ENCODE measurements at places on chromosomes 3 and 15. TPM values are rescaled to one million over a fixed set of nuclear protein-coding genes. Genes with fewer than 3 reads are reported as not detected.

DNA sequence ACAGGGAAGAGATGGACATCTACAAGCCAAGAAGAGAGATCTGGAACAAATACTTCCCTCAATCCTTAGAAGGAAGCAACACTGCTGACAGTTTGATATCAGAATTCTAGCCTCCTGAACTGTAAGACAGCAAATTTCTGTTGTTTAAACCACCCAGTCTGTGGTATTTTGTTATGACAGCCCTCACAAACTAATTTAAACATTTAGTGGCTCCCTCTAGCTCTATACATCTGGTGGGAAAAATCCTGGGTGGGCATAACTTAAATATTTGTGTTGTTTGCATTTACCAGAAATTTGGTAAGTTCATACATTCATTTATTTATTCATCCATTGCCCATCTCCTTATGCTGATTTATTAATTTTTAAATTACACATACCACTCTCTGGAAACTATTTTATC lies 62.5 kb upstream of the GSK3B start:
- peaks cover 6% of the 10 kb centered on the region for H3K4me1 ChIP-seq
- H3K27me3 ChIP-seq, result no peaks in the 10 kb centered on the region
- no peak overlapping the region for H3K4me3 ChIP-seq

DNA sequence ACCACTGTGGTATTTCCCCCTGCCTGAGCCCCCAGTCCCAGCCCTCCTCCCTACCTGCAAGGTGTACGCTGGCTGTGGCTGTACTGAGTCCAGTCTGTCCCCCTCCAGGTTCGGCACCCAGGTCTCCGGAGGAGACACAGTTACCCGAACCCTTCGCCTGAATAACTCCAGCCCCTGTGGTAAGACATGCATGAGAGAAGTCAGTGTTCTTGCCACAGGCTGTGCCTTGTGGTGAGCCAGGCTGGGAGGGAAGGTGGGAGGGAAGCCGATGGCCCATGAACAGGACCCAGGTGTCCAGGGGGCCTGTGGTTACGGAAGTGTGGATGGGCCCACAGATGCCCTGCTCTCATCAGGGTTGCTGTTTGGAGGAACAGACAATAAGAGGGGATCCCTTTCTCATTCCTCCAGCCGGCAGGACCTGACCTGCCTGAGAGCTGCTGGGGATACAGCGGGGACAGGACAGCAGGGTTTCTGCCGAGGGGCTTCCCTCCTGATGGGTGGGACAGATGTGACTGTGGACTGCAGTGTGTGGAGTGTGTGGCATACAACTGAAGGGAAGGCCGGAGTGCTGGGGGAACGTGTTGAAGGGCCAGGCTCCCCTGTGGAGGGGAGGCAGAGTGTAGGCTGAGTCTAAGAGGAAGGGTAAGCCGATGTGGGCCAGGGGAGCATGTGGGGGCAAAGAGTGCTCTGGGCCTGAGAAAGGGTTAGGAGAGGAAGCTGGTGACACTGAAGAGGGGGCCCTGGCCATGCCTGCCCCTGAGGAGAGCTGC lies 21.9 kb downstream of the ACAA1 start:
- H3K27me3 ChIP-seq, result no peaks in the 10 kb centered on the region
- no peak overlapping the region for H3K27ac ChIP-seq
- H3K36me3 ChIP-seq, result peaks cover 5% of the 10 kb centered on the region
- peak; percentile 66 for DNase-seq
- H3K4me3 ChIP-seq, result no peak overlapping the region

DNA sequence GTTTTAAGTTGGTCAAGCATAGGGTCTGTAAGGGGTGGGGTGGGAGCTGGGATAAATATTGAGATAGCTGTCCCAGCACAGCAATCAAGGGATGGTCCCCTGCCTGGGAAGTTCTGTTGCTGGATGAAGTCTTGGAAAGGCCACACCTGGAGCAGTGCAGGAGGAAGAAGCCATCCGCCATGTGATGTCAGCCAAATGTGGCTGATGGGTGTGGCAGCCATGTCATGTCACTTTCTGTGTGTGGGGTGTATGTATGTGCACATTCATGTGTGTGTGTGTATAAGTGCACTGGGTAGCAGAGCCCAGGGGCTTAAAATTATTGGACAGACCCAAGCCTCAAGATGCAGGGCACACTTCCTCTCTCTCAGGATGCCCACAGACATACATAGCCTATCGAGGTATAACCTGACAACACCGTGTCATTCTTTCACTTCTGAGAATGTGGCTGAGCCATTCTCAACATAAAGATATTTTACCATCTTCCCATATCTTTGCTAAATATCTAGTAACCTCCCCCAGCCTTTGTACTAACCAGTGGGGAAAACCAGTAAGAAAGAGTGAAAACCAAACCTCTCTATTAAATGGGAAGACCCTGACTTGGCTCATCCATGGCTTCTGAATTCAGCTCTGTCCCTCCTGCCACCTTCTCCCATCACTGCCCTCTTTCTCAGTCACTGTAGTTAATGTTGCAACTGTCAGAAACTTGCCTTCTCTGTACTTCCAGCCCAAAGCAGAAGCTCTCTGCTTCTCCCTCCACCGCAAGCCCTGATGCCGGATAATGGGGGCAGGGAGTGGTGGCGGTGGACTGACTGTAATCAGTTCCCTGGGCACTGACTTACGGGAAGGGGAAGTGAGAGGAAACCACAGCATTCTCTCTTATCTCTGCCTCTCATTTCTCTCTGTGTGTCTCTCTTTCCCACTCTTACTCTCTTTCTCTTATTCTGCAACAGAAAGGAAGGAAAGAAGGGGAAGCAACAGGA lies 11.2 kb downstream of the TNFSF10 start:
- no peak overlapping the region for H3K4me3 ChIP-seq
- peaks cover 41% of the 10 kb centered on the region for H3K36me3 ChIP-seq
- H3K27ac ChIP-seq, result peak overlapping the region; percentile 94
- no peaks in the 10 kb centered on the region for H3K27me3 ChIP-seq

DNA sequence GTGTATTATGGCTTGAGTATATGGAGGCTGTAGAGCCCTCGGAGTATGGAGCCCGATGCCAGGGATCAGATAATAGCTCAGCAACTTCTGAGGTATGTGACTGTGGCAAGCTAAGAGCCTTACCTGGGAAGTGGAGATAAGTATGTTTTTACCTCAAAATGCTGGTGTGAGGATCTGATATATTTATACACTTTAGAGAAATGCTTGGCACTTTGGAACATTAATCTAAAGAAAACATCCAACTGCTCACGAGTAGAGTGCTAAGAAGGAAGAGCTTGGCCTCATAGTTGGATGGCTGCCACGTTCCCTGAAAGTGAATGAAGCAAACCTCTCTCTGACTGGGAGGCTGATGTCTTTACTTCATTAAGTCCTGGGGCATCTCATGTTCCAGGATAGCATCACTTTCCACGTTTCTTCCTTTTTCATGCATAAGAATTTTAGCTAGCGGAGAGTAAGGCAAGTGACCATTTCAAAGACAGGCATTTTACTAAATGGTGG lies 58.9 kb upstream of the GOLGA8J start:
- no peaks in the 10 kb centered on the region for H3K36me3 ChIP-seq
- peaks cover 13% of the 10 kb centered on the region for H3K27me3 ChIP-seq
- no peak overlapping the region for H3K27ac ChIP-seq

The CMTM8 gene
- total RNA-seq, result 3.5 TPM

All from spleen (tissue), 13 donors.